GM23338 (cell line): ENCODE measurements at places on chromosomes 11 and 22.

- no peak for DNase-seq
Measured at GRCh38 chr11:78577495-78577894, 2.8 kb upstream of the NARS2 start.

DNA sequence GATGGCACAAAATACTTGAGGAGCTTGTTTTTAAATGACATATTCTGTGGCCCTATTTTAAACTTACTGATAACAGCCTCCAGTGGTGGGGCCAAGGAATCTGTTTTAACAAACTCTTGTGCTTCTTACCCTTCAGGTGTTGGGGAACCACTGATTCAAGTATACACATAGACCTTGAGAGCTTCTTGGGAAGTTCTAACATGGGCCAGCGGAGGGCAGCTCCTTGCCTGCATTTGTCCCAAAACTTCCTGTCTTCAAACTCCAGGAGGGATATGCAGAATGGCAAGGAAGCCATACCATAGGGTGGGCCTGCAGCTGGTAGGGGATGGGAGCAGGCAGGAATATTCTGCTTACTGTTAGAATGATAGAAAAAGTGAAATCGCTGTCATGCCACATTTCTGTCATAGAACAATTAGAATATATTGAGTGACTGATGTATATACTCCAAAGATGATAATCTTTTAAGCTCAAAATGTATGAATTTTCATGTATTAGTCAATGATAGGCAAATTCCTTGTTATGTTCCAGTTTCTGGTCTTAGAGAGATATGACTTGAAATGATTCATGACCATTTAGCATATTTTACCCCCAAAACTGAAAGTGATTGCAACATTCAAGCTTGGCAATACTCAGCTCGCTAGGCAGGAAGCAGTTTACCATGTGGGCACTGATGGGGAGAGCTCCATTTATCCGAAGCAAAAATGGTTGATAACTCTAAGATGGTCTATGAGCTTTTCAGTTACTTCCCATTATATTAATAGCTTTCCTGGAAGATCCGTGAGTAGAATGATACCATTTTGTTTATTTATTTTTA lies 9.2 kb downstream of the EXT2 start:
- DNase-seq, result peak; percentile 70

DNA sequence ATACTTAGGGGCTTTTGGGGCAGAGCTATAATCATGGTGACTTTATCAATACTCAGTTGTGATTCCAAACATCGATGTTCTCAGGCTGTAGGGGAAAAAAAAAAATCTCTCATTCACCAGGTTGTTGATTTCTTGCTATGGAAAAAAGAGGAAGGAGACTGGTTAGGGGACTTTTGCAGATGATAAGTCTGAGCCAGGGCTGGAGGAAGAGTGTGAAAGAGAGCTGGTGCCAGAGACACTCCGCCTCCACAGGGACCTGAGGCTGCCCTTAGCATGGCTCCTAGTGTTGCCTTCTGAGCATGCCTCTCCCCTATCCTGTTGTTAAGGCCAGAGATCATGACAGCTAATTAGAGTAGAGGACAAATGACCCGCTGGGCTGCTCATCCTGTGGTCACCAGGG lies 16.9 kb downstream of the UPB1 start:
- no peak for DNase-seq

GRCh38 chr11:125072218-125072960 lies 9.3 kb downstream of the SLC37A2 start:
- no peak for DNase-seq

DNA sequence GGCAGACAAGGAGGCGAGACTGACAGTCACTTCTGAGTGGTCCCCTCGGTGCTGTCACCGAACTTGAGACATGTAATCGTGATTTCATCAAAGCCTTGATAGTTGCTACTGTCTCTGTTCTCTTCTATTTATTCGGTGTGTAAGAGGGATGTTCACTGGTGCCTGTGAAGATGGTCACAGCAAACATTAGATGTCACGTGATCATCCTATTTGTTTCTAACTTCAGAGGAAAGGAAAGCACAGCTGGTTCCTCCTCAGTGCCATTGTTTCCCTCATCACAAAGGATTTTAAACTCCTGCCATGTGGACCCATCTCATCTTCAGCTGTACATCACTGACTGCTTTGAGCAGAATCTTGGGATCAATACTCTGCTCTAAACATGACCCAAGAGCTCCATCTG lies 73.1 kb upstream of the CLMP start:
- DNase-seq, result no peak

- no peak for DNase-seq
Measured at GRCh38 chr11:73939096-73939495, 11.7 kb upstream of the DNAJB13 start.

DNA sequence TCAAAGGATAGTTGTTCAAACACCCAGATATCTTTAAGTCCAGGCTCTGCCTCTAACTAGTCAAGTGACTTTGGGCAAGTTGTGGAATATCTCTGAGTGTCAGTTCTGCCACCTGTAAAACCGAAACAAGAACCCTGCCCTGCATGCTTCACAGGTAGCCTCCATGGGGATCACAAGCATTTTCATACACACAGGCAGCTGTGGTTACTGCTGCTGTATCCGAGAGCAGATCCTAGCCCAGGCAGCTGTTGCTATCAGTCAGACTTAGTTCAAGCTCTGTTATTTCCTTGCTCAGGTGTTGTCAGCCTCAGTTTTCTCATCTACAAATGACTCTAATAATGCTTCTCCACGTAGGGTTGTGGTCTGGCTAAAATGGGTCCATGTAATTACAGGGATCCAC lies 6.5 kb upstream of the RASD2 start:
- no peak for DNase-seq

DNA sequence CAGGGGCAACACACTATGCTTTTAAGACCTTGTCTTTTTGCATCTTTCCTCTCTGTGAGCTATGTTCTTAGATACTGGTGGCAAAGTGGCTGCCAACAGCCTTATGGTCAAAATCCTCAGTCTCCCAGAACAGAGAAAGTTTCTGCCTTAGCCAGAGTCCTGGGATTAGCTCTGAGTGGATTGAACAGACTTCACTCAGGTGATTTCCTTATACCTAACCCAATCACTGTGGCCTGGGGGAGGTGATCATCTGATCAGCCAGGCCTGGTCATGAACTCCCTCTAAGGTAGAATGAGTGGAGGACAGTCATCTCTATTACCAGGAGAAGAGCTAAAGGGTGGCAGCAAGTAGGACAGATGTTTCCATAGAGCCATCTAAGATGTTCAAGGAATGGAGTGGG lies 218.5 kb upstream of the E2F8 start:
- no peak for DNase-seq

GRCh38 chr11:12813371-12814225 lies 139.4 kb downstream of the TEAD1 start:
- DNase-seq, result no peak

DNA sequence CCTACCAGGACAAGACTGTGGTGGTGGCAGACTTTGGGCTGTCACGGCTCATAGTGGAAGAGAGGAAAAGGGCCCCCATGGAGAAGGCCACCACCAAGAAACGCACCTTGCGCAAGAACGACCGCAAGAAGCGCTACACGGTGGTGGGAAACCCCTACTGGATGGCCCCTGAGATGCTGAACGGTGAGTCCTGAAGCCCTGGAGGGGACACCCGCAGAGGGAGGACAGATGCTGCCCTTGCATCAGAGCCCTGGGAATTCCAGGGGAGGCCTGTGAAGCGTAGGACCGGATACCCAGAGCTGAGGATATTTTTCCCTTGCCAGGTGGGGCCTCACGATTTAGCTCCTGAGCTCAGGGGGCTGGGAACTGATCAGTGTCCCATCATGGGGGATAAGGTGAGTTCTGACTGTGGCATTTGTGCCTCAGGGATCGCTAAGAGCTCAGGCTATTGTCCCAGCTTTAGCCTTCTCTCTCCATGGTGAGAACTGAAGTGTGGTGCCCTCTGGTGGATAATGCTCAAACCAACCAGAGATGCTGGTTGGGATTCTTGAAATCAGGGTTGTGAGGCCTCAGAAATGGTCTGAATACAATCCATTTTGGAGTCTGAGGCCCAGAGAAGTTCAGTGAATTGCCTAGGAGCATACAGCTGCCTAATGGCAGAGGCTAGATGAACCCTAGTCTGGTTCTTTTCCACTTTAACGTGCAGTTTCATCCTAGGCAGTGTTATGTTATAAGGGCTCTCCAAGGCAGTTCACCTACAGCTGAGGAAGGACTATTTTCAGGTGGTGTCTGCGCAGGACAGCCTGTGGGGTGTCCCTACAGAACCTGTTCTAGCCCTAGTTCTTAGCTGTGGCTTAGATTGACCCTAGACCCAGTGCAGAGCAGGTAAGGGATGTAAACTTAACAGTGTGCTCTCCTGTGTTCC lies 19.5 kb downstream of the PIK3IP1 start:
- peak; percentile 91 for DNase-seq

GRCh38 chr11:27064086-27064485 lies 23.5 kb downstream of the BBOX1 start:
- no peak for DNase-seq
